Fibroblast of skin of right quadriceps (primary cell): ENCODE measurements at places on chromosomes 5 and 9.

DNA sequence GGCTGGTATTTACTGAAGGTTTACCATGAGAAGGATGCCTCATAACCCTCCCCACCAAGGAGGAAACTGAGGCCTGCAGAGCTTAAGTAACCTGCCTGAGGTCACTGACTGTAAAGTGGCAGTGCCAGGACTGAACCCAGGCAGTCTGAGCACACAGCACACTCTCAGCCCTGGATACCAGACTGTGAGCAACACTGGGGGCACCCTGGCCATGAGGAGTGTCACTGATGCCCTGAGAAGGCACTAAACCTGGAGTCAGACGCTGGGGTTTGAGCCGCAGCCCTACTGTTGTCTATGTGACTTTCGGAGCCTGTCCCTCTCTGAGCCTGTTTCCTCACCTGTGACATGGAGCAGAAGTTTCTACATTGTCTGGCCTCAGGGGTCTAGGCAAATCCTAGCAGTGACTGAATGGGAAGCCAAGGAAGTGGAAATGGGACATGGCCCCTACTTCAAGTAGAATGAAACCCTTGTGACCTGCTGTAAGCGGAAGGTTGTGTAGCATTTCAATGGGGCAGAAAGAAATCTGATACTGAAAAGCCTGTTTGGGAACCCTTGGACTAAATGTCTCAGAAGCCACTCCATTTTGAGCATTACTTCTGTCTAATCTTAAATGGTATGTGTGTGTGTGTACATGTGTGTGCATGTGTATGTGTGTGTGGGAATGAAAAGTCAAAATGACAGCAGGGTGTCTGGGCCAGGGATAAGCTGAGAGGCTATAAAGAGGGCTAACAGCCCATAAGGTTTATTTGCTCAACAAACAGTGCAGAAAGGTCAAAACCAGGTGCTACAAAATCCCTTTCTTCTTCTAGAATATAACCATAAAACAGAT, 36.0 kb downstream of the B4GALT1 start:
- no peak for DNase-seq

DNA sequence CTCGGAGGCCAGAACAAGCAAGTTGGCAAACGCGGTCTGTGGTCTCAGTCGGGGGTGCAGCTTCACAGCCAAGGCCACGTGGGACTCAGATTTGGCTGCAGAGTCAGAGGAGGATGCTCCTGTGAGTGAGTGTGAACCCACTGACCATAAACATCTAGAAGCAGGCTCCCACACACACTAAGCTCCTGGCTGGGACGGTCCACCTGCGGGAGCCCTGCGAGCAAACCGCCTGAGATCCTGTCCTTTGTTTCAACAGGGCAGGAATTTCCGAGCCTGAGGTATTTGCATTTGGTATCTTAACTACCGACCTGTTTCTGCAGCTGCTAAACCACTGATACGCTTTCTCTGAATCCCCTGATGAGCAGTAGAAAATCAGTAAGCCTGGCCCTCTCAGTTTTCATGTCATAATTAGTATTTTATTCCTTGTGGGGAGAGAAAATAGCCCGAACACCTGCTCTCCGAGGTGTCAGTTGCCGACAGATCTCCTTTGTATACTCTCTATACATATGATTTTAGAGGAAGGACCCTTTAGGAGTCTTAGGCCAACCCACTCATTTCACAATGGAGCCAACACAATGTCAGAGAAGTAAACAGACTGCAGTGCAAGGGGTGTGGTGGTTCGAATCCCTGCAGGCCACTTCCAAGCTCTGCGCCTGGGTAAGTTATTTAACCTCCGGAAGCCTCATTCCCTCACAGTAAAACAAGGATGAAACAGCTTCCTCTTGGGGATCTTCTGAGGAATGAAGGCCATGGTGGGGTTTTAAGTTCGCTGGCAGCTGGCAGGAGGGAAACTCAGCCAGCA, 40.9 kb upstream of the PWWP2A start:
- no peak for DNase-seq

DNA sequence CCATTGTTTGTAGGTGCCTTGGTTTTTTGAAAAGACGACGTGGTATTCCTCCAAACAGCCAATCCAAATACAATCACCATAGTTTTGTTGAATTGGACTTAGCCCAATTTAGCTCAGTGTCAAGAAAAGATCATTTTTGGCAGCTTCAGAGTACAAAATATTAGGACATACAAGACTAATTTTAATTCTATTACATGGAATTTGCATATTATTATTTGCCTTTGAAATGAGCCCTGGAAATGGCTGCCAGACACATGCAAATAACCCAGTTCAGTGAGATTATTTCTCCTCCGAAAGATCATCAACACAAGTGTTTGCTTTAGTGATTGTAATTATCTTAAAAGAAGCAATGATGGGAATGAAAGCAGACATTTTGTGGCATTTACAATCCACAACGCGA, 89.3 kb downstream of the PLK2 start:
- no peak for DNase-seq

DNA sequence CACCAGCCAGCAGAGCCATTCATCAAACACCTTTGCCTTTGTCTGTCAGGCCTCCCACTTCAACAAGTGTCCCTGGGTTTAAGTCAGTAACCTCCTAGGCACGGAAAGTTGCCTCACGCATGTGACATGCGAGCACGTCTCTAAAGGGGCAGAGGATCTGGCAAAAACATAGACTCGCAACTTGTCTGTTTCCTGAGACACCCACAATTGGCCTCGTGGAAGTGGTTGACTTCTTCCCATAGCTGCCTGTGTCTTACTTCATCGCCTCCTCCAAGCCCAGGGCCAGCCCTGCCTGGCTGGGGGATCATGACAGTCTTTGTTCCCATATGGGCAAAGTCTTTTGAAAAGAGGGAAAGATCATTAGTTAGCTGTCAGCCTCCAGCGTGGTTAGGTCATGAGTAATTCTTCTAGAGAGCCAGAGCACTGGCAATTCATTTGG, 35.5 kb upstream of the GLRX start:
- DNase-seq: peak; percentile 88

GRCh38 chr5:135482381-135482933, 30.3 kb upstream of the TIFAB start:
- no peak for DNase-seq

DNA sequence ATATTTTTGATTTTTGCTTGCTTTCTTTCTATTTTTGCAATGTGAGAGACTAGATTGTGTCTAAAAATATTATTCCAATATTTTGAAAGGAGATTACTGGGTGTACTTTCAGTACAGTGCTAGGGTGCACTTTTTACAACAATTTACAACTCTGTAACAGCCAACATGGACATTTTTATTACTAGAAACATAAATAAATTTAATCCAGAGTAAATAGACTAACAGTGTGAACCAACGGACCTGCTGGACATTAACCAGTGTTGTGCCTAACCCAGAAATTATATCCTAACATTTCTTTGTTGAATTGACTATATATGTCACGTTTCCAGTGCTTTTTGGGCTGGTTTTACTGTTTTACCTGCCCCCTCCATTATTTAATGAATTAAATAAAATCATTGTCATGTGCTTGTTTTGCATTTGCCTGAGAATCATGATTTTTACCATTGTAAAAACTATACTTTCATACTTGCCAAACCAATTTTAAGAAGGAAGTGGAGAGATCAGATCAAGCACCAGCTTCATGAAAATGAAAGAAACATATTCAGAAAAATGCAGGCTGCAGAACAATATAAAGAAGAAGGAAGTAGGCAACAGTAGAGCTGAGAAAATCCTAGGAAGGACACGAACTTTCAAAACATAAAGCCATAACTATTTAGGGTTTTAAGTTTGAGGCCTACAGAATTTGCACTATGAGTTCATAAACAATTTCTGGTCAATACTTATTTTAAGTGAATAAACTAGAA, 400.8 kb upstream of the PIK3R1 start:
- no peak for DNase-seq

- DNase-seq: no peak
Observed at GRCh38 chr9:137816531-137817235, 60.9 kb upstream of the CACNA1B start.

DNA sequence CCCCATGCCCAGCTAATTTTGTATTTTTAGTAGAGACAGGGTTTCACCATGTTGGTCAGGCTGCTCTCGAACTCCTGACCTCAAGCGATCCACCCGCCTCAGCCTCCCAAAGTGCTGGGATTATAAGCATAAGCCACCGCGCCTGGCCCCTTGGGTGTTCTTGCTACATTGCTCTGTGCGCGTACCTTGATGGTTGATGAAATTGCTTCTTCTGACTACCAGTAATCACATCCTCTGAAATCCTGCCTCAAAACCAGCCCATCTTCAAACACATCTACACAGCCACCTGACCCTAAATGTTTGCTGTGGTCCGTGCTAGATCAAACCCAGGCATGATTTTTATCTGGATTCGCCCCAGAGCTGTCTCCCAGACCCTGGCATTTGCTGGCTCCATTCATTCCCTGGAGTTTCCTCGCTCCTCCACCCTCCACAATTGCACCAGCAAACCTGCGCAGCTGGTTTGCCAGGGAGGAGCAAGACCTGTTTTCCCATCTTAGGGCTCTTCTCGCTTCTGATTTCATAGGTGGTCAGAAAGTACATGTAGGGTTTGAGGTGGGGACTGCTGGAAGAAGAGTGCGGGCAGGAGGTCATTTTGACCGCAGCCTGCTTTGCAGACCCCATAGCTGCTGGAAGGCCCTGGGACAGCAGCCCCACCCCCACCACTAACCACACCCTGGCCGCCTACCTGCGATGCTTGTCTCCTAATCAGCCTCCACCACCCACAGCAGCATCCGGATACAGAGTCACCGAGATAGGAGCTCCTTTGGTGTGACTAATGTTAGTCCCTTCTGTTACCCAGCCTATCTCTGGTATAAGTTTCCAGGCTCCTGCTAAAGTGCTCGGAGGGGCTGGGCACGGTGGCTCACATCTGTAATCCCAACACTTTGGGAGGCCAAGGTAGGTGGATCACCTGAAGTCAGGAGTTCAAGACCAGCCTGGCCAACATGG, 22.7 kb downstream of the SWI5 start:
- DNase-seq: no peak

DNA sequence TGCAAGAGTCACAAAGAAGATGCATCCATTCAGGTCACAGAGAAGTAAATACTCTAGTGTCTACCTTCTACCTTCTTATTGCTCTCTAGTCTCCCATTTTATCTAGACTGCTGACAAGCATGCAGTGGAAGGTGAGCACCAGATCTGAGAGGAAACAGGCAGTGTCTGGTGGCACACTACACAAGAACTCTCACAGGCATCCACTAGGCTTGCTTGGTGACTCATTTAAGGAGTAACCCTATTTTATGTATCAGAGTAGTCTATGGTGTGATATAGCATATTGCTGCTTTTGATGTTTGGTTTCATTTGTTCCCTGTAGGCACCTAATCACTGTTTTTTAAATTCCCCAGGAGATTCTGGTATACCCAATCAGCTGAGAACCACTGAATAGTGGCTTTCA, 1.6 kb upstream of the THBS4 start:
- DNase-seq: no peak
